Activated T-helper 1 cell treated with anti-CD3 and anti-CD28 coated beads, Interleukin-2, amount 50 U/mL, for 16 hours (primary cell): ENCODE measurements at places on chromosomes 11 and 22.

GRCh38 chr11:96465512-96465911, 75.7 kb downstream of the JRKL start:
- no peak for DNase-seq

GRCh38 chr22:48838376-48838775, 989.3 kb downstream of the BRD1 start:
- DNase-seq = no peak

GRCh38 chr11:9208726-9209501, 56.2 kb downstream of the DENND5A start:
- DNase-seq = no peak

- no peak for DNase-seq
Measured at GRCh38 chr22:18113680-18114394, 3.2 kb downstream of the TUBA8 start.

GRCh38 chr11:8564526-8564925, 29.5 kb downstream of the STK33 start:
- DNase-seq = no peak

DNA sequence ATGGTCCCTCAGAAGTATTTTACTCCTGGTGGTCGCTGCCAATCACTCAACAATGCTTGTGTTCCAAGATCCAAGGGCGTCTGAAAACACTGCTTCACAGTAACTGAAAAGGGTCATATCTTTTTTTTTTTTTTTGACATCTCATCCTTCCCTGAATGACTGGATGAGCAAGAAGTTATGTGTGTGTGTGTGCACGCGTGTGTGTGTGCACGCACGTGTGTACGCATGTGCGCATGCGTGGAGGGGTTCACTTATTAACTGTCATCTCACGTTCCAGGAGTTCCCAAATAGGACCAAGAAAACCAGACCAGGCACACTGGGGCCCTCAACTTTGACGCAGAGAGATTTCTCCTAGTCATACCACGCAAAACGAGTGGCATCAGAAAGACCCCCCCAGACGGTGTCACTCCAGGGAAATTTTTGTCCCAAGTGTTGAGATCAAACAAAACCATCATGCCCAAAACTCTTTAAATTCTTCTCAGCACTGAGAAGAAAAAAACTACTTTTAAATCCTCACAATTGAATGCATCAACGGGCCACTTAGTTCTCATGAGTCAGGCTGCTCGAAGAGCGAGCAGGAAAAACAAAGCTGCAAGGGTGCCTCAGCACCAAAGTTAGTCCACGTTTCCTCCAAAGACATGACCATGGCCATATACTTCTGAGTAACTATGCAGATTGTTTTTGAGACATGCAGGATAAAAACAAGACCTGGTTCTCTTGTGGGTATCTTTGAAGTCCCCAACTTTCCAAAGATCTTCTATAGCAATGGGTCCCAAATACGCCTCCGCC, 12.9 kb downstream of the MN1 start:
- DNase-seq = no peak

DNA sequence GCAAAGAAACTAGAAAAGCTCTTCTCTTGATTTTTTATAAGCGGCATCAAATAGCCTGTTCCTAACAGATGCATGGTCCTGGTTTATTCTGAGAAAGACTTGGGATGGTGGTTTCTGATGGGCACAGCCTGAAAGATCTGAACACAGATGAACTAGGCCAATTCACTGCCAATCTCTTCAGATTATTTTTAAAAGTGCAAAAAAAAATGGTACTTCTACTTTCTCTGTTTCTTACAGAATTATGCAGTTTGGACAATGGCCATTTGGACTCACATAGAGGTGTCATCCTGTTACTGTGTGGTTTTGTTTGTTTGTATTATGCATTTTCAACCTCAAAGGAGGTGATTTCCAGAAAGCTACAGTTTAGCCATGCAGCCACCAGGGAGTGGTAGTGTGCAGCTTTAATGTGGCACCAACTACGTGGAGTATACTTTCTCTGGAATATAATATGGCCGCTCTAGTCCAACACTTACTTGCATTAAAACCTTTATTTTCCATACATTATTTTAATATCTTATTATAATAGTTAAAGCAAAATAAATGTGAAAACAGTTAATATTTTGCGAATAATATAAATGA, 469.8 kb upstream of the KIRREL3 start:
- no peak for DNase-seq

GRCh38 chr22:27799827-27800249, 1.7 kb downstream of the MN1 start:
- DNase-seq = no peak

DNA sequence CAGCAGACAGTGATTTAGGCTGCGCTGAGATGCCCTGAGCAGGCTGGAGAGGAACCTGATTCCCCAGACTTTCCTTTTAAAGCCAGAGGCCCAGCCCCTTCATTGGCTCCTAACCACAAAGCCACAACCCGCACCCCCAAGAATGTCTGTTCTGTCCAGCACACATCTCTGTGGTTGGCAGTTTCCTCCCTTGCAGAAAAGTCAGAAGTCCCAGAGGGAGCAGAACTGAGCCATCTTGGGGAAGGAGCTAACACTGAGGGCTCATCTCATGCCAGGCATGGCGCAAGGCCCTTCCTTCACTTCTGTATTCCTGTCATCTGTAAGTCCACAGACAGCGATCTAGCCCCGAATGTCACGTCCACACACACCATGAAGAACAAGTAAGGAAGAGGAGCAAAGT, 97.1 kb upstream of the SYT13 start:
- DNase-seq = no peak

GRCh38 chr11:31720225-31720624, 90.9 kb downstream of the PAX6 start:
- no peak for DNase-seq

DNA sequence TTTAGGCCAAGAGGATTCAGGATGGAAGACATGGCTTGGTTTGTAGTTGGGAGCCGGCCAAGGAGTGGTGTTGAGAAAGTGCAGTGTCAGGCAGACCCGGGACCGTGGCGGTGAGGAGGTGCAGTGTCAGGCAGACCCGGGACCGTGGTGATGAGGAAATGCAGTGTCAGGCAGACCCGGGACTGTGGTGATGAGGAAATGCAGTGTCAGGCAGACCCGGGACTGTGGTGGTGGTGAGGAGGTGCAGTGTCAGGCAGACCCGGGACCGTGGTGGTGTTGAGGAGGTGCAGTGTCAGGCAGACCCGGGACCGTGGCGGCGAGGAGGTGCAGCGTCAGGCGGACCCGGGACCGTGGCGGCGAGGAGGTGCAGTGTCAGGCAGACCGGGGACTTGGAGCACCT, 59.7 kb downstream of the LRP5 start:
- no peak for DNase-seq

DNA sequence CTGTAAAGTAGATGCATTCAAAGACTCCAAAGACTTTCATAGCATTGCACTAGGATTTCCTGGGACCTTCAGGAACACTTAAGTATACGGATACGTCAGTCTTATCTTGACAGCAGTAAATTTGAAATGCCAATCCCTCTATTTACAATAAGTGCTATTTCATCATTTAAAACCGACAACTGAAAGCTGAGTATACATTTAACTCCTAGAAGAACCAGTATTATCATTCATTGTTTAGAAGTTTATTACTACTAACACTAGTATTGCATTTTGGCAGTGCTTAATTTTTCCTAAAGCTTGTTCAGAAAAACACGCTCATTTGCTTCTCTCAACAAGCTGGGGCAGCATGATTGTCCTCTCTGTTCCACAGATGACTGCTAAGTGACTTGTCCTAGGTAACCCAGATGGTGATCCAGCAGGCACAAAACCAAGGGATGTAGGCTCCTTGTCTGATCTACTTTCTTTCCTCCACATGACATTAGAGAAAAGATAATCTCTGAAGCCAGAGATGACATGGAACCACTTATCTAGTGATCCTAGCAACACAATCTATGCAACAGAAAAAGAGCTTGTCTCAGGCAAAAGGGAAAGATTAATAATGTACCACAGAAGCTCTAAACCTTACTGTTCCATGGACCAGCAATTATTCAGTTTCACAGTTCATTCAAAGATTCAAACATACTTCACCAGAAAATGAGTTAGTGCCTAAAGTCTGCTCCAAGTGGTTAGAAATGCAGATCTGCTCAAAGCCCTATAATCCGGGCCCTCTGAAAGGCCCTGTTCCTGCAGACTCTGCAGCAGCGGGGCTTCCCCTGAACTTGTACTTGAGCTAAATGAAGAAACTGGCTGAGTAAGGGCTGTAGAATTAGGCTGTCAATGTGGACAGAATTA, 5.2 kb downstream of the MAML2 start:
- no peak for DNase-seq

- DNase-seq = no peak
Measured at GRCh38 chr22:25013607-25014006, 61.1 kb downstream of the KIAA1671 start.

GRCh38 chr11:449889-450808, at the start of gene PTDSS2:
Gene PTDSS2, plus strand, starts transcription at chr11:450279. Its CDS starts 177 bp downstream, at chr11:450456.
- peak; percentile 87 for DNase-seq

GRCh38 chr11:104098132-104098531, 61.7 kb downstream of the DDI1 start:
- DNase-seq = no peak

DNA sequence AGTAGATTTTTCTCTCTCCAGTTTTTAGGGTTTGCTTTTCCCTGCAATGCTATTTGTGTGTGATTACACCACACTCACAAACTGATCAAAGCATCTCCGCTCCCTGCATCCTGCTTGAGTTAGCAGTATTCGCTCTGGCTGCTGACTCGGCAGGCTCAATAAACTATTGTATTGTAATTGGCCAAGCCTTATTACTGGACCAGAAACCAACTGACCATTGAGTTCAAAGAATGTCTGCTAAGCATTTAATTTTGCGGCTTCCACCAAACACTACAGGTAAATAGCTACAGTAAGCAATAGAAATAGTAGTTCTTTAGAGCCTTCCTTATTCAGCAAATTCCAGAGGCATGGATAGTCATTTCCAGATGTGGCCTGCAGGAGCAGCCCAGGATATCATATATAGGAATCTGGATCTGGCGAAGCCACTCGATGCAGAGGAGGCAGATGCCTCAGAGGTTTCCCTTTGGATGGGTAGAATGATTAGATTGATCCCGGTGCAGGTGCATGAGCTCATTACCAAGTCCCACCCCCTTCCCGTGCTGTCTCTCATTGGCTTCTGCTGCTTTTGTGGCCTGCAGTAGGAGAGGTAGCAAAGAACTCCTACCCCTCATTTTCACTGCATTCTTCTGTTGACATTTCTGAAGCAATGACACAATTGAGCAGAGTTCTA, 77.3 kb downstream of the COMMD9 start:
- DNase-seq = no peak
